Mammary epithelial cell (primary cell): ENCODE measurements at places on chromosomes 7 and 10.

- DNase-seq = peak; percentile 77
Measured at GRCh38 chr7:77330169-77330882, 85.8 kb downstream of the GSAP start.

- DNase-seq = no peak
Measured at GRCh38 chr10:91170418-91170817, 50.0 kb upstream of the PCGF5 start.

DNA sequence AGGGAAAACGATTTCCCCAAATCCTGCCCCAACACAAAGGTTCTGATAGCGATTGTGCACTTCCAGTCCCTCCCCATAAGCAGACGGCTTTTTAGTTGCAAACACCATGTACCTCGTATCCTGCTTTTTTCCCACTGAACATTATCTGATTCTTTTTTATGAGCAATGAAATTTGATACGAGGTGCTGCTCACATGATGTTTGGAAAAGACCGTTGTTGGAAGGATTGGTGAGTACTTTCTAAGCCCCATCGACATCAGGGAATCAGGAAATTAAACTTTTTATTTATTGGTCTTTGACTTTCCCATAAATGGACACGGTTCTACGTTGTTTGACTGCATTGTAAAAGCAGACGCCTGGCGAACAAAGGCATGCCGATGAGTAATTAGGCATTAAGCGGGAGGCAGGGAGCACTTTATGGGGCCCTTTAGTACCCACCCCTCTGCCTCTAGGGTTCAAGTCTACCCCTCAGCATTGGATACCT, 49.4 kb downstream of the TEX36 start:
- DNase-seq = no peak

DNA sequence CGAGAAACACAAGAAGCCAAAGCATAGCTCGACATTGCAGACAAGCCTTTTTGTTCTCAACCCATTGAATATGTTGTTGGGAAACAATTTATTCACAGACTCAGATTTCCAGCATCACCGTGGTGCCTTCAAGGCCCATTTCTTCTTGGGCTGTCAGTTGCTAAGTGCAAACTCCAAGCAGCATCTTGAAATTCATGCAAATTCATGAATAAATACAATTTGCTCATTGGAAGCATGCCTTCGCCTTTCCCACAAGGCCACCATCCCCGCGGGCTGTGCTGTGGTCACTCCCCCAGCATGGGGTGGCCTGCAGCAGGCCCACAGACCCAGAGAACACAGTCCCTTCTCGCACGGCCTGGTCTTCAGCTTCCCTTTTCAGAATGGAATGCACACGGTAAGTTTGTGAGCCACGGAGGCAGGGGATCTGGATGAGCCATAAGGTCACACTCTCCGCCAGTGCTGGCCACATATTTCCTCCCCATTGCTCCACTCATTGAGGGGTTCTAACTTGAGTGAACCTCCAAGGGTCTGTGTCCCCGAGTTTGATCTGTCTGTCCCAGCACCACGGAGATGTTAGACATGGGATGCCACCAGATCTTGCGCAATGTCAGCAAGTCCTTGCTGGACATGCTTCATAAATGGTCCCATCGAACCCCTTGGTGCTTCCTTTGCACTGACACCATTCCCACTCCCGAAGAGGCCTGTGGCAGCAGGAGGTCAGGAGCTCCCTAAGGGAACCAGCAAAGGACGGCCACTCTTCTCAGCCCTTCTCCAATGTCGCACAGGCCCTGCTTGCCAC, 109.5 kb downstream of the GFRA1 start:
- DNase-seq = no peak

GRCh38 chr10:91799612-91799975, 1.4 kb downstream of the TNKS2 start:
- DNase-seq = peak; percentile 66

GRCh38 chr7:47572094-47572445, 9.8 kb downstream of the TNS3 start:
- no peak for DNase-seq

DNA sequence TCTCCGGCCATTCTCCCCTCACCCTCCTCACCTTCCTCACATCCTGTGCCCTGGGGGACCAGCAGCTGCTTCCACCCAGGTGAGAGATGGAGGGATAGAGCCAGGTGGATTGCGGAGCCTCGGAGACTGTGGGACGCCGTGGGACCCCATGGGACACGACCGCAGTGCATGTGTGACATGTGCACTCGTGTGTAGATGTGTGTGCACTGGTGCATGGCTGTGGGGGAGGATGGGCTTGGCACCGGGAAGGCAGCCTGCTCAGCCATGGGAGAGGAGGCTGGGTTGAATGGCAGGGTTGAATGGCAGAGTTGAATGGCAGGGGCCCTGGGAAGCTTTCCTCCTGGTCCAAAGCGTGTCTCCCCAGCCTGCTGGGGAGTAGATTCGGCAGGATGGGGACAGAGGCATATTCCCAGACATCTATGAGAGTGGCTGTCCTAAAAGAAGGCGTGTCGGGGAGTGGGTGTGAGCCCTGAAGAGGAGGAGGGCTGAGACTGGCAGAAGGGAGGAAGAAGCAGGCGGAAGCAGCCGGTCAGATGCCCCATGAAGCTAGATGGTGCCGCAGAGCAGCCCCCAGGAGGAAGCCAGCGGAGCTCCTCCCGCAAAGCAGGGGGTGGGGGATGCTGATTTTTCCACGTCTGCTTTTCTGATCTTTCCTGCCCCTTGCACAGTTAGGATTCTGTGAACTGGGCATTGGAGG, 815 bp downstream of the GIMAP8 start:
- no peak for DNase-seq

DNA sequence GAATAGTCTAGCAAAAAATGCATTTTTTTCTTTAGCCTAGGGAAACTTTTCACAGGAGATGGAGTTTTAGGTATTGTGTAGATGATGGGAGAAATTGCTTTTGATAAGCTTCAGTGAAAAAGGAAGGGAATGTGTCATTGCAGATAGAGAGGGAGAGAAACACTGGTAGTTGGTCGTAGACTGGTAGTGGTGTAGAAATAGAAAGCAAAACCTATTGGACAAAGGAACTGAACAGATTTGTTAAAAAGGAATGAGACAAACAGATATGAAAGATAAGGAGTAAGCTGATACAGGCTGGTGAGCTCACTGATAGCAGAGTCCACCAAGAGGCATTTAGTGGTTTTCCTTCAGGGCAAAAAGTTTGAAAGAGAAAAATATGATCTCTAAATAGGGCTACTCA, 94.3 kb downstream of the ZEB1 start:
- no peak for DNase-seq

GRCh38 chr10:98186681-98187080, 52.2 kb downstream of the R3HCC1L start:
- DNase-seq = peak; percentile 47

- no peak for DNase-seq
Measured at GRCh38 chr7:128076196-128076795, 45.1 kb upstream of the LRRC4 start.

- no peak for DNase-seq
Measured at GRCh38 chr10:75016325-75016724, 95.1 kb upstream of the SAMD8 start.

GRCh38 chr10:100364175-100364574, 17.1 kb downstream of the SCD start:
- DNase-seq = no peak

DNA sequence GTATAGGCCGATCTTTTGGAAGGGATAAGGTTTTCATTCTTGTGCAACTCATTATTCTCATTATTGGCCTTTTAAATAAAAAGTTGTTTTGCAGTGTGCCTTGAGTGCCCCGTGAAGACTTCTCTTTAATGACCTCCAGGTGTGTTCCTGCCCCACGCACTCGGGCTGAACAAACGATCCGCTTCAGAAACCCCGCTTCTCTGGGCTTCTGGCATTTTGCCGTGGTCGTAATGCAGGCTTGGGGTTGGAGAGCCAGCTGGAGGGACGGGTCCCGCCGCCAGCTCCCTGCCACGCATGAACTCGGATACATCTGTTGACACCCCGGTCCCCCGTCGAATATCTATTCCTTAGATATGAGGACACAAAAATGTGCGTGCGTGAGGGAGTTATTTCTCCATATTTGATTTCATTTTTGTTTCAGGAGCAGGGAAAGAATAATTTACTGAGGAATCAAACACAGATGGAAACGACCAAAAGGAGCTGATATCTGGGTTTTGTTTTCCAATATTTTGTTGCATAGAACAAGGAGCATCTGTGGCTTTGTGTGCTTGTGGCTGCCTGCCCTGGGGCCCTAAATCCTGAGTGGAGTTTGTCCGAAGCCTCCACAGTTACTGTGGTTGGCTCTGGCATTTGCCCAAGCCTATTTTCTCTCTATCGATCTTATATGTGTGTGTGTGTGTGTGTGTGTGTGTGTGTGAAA, 17.0 kb upstream of the TTYH3 start:
- DNase-seq = no peak

DNA sequence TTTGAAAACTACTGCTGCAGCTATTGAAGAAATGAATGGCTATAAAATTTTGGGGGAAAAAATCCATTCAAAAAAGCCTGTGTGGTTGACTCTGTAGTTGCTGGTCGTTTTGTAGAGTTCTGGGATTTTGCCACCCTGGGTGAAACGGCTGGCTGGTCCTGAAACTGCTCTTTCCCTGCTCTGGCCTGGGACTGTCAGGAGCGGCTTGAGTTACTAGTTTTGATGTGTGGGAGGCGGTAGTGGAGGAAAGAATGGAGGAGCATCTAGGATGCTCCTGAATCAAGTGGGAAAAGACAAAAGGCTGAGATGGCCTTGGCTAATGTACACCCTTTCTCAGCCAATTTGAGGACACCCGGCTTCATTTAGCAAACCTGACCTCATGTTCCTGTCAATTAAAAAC, 72.5 kb downstream of the ZNF365 start:
- DNase-seq = no peak

DNA sequence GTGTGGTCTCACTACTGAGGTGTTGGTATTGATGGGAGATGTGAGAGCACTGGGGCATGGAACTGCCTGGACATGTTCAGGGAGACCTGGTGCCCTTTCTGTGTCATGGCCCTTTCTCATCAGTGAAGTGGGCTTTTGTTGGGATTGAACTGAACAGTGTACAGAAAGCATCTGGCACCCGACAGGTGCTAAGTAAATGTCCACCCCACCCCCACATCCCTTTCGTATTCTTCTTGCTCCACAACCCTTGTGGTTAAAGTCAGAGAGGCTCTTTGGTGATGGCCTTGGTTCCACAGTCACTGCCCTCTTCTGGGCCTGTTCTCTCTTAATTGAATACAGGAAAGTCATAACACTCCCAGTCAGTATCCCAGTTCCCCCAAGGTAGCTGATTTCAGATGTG, 5.4 kb downstream of the NOM1 start:
- peak; percentile 16 for DNase-seq

DNA sequence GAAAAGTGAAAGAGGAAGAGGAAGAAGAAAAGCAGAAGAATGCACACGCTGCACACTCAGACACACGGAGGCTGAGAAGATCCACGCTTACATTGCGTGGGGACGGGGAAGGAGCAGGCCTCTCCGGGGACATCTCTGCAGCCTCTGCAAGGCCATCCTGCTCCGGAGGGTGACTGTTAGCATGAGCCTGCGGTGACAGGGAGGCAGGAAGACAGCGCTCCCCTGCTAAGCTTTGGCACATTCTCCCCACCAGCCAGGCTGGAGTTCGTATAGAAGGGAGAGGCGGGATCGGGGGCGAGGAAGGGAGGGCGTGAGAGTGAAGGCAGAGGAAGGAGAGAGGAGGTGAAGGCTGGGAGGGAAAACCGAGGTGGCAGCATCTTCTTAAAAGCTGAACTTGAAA, 366.0 kb upstream of the SHH start:
- no peak for DNase-seq
